G401 (cell line): ENCODE measurements at places on chromosomes 6 and 20.

GRCh38 chr6:67889682-67889995 is 745.4 kb upstream of the ADGRB3 start:
- no peak for DNase-seq

DNA sequence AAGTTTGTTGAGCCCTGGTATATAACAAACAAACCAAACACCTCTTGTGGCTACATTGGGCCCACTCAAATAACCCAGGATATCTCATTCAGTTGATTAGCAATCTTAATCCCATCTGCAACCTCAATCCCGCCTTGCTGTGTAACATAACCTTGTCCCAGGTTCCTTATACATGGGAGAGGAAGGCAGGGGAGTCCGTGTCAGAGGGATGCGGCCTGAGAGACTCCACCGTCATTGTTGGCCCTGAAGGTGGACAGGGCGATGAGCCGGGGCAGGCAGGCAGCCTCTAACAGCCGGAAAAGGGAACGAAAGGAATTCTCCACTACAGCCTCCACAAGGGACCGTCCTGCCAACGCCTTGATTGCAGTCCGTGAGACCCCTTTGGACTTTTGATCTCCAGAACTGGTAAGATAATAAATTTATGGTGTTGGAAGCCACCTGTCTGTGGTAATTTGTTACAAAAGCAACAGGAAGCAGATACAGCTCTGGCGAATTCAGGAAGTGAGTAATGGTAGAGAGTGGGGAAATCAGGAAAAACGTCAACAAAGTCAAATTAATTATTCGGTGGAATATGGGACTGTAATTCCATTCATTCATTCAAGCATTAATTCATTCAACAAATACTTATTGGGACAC is 124.5 kb upstream of the SALL4 start:
- DNase-seq: no peak

DNA sequence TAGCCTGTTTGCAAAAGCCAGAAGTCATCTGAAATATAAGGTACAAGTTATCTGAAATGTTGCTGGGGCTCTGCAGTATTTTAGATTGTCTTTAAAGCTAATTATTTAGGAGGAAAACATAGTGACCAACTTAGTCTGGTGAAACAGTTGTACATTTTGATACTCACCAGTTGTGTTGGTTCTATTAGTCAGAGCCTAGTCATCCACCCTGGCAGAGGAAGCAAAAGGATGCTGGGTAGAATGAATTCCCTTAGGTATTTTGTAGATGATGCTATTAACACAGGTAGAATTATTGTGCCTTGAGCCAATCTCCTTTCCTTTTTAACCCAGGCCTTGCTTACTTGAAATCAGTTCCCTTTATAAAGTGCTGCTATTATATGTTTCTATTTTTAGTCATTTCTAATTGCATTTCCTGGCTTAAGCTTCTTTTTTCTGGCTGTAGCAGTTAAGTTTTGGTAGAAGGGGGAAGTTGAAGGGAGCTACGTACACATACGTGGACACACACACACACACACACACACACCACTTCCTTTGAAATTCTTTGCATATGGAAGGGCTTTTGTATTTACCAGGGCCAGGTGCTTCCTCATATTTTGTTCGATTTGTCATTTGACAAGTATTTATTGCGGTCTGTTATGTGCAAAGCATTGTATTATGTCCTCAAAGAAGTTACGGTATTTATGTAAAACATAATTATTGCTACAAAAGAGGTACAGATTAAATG is 82.4 kb downstream of the RTN4IP1 start:
- no peak for DNase-seq

DNA sequence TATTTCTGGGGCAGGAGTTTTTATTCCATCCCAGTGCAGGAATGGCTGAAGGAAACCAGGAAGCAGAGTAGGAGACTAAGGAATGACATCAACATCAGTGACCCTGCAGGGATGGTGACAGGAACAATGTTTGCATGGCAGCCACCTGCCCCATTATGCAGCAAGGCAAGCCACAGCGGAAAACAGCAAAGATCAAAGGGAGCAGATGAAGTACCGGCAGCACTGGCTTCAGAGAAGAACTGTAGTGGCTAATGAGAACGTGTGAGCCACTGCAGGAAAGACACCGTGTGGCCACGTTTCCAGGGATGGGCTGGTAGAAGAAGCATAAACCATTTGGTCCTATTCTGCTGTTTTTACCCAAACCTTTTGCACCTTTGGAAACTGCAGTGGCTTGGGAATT is 52.9 kb upstream of the TAB2 start:
- no peak for DNase-seq

DNA sequence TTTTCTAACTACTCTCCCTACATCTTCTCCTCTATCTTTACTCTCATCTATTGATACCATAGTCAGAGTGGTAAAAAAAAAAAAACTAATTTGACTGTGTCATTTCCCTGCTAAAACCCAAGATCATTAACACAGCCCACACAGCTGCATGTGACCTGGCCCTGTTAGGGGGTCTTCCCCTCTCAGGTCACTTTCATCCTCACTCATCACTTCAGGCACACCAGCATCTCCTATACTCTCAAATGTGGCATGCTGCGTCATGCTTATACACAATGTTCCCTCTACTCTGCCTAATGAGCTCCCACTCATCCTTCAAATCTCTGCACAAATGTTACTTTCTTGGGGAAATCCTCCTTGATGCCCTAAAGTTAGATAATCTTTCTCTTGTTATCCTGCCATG is 86.8 kb downstream of the CDK19 start:
- no peak for DNase-seq

DNA sequence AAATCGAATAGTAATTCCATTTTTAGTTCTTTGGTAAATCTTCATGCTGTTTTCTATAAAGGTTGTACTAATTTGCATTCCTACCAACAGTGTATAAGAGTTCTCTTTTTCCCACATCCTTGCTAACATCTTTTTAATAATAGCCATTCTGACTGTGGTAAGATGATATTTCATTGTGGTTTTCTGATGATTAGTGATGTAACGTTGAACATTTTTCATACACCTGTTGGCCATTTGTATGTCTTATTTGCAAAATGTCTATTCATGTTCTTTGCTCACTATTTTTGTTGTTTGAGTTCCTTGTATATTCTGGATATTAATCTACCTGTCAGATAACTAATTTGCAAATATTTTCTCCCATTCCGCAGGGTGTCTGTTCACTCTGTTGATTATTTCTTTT is 64.5 kb downstream of the LIN28B start:
- no peak for DNase-seq

DNA sequence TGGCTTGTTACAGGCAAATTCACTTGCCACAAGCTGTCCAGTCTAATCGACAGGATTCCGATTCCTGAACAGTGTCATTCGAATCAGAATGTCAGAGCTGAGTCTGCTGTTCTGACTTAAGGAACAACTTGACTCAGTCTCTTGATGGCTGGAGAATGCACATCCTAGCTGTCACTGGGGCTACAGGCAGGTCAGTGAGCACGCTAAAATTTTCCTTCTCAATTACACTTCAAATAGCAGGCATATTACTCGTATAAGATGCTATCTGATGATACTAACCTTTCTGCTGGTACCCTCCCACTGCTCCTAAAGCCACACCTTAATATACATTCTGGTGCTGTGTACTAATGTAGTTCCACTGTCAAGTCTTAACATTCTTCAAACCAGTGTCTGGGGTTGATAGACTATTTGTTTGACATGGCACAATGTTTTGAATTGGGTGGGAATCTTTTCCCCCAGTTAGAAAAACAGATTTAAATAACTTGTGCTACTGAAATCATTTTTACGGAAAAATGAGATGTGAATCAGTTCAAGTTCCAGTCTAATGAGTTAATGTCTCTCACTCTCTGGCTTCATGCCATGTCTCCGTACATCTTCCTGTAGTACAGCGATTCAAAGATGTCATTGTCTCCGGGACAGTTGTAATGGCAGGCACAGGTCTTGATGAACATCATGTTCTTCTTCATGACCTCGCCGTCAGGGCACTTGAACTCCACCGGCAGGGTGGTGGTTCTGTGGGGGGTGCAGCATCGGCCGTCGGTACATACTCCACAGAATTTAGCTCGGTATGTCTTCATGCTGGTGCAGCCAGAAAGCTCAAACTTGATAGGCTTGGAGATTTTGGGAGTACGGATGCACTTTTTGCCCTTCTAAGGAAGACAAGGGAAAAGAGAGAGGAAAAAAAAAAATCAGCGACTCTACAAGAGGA is 2.2 kb downstream of the CCN2 start:
- DNase-seq: no peak

GRCh38 chr6:1735239-1735803 is 125.6 kb downstream of the FOXC1 start:
- peak; percentile 10 for DNase-seq

DNA sequence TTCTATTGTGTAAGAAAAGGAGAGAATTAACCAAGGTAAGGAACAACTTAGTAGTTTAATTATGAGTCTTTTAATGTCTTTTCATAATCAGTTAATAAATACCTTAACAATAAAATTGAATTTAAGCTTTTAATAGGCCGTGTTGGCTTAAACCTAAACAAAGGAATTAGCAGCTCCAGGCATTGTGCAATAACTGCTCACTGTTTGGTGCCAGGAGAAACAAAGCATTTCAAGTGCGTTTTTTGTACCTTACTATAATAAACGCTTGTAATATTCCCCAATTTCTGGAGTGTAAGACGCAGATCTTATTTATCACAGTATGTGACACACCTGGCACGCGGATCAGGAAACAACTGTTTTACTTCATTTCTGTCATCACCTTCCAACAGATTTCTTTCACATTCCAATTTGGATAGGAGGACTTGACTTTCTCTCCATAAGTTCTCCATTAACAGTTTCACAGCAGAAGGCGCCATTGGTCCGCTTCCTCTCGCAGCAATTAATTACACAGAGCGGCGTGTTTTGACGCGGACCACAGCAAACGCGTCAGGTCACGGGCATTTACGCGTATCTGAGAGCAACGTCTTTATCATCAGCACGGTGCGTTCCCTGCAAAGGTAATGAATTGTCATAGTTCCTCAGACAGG is 335.8 kb upstream of the NT5E start:
- no peak for DNase-seq

- DNase-seq: no peak
Measured at GRCh38 chr6:24891004-24891403, 44.8 kb downstream of the RIPOR2 start.

- DNase-seq: no peak
Measured at GRCh38 chr20:23212464-23212995, 126.4 kb upstream of the CD93 start.

DNA sequence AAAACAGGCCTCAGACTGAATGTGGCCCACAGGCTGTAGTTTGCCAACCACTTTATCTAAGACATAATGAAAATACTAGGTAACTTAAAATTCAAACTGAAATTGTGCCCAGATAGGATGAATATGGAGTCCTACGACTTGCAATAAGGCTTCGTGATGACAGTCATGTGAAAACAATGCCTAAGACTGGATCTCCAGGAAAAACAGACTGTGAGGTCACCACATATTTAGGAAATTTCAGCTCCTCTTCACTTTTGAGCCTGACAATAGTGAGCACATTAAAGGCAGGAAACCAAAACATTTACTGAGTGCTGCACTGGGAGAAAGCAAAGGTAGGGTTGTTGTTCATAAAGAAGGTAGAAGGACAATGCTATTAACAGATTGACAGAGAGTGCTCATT is 50.0 kb downstream of the RTN4IP1 start:
- DNase-seq: no peak

- peak; percentile 10 for DNase-seq
Measured at GRCh38 chr6:137309078-137309762, 90.0 kb upstream of the IFNGR1 start.

GRCh38 chr6:66796987-66797386 is 1090.0 kb upstream of the EYS start:
- no peak for DNase-seq

DNA sequence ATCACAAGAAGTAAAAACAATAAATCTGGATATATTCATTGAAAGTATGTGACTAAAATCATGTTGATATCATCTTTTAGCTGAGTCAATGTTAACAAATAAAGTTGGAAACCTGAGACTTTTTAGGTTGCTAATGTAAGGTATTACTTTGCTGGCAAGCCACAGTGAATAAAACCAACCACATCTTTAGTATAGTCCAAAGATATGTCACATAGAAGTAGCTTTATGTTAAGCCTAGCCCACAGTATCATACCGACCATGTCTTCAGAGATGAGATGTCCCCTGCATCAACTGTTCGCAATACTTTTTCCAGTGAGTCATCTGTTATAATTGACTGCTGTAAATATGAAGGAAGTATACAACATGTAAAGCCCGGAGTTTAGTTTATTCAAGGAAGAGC is 107.6 kb upstream of the MCHR2 start:
- no peak for DNase-seq

DNA sequence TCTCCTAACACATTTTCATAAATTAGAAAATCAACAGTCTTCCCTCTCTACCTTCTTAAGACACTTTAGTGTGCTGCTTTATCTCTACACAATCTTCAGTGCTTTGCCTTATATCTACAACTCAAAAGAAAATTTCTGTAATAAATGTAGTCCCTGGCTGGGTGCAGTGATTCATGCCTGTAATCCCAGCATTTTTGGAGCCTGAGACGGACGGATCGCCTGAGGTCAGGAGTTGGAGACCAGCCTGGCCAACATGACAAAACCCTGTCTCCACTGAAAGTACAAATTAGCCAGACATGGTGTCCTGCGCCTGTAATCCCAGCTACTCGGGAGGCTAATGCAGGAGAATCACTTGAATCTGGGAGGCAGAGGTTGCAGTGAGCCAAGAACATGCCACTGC is 9.7 kb upstream of the EDN1 start:
- DNase-seq: no peak

GRCh38 chr6:111478749-111479148 is 4.3 kb downstream of the REV3L start:
- peak; percentile 57 for DNase-seq

DNA sequence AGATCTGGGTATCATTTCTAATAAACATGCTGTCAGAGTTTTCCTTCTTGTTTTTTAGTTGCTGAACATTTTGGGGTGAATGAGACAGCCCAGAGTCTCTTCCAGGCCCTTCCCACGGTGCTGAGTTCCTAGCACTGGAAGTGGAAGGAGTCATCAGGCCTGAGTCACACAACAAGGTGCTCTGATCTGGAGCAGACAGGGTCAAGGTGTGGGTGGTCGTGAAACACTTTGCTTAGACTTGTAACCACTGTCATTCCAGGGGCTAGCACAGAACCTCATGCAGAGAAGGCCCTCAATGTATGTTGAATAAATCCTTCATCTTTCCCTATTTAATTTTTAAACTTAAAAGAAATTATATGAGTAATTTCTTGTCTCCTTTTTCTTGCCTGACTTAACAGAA is 60.6 kb downstream of the TXLNB start:
- DNase-seq: no peak

DNA sequence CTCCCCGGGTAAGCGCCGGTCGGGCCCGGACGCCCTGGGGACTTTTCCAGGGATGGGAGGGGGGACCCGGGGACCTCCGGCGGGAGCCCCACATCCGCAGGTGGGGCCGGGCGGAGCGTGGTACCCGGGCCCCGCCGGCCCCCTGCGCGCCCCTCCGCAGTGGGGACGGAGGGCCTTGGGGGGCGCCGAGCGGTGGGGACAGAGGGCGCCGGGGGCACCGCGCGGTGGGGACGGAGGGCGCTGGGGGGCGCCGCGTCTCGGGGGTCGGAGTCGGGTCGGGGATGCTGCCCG is 270 bp downstream of the PLEKHG1 start:
- no peak for DNase-seq
